ENCODE measurements at places on chromosomes 5 and 9. TPM values are rescaled to one million over a fixed set of nuclear protein-coding genes. Genes with fewer than 3 reads are reported as not detected.

GRCh38 chr5:157269761-157270272, 3.9 kb downstream of the CYFIP2 start:
- ATAC-seq = no peak

- no peak for ATAC-seq
These were observed 8.4 kb downstream of the FLT4 start for GRCh38 chr5:180640861-180641565.

DNA sequence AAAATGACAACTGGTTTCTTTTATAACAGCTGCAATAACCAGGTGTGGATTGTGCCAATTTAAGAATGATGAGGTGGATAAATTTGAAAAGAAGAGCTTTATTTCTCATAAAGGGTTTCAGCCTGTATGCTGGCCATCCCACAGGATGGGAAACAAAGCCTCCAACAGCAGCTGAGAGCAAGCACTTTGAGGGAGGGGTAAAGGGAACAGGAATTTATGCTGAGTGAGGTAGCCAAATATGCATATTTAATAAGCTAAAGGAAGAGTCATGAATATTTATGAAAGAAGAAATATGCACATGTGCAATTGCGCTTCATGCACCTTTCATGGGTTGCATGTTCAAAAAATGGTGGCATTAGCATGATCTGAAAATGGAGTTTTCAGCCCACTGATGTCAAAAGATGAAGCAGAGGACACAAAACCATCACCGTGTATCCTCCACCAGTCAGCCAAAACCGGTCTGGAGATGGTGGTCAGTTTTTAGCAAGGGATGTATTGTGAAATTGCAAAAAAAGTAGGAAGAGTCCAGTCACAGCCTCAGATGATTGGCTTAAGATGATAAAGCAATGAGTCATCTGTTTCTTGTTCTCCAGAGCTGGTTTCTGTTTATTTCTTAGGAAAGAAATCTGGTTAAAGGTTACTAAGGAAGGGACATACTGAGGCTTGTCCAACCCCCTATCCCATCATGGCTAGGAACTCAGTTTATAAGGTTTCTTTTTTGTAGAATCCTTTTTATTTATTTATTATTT, 47.9 kb downstream of the DEPDC1B start:
- ATAC-seq = no peak

DNA sequence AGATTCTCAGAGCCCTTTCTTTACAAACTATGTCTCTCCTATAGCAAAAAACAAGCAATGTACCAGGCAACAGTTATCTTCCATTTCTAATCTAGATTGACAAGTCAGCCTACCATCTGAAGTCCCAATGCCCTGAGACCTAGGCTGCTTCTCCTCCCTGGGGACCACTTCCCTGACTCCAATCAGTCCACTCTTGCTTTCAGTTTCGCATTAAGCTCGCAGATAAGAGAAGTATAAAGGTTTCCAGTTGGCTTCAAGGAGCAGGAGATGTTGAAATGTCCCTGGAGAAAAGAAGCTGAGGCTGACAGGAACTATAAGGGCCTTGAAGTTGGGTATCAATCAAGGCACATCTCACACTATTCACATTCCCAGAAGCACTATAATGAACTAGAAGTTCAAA, 32.3 kb downstream of the ERP44 start:
- no peak for ATAC-seq

DNA sequence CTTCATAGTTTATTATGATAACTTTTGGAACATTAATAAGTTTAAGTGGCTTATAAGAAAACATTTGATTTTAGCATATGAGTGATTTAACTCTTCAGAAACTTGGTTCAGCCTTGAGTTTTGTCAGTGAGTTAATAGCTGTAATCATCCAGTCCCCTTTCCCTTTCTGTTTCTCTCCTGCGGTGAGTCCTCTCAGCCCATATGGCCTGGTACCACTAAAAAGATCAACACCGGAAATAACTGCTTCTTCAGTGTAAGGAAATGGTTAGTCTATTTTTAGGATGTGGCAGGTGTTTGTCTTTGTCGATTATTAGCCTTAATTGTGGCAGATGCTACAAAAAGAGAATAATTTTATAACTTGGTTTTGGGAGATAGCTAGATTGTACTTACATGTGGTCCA, 120.2 kb upstream of the GRHPR start:
- ATAC-seq = peak; percentile 48

- ATAC-seq = no peak
These were observed 52.2 kb downstream of the SGCD start for GRCh38 chr5:156379206-156379605.

- no peak for ATAC-seq
These were observed 241.1 kb upstream of the ATP10B start for GRCh38 chr5:161093100-161093499.

Gene LRRTM2
- total RNA-seq = 0.20 TPM

Gene CTSV
- 5.7 TPM for total RNA-seq

Gene EPB41L4B
- 1.1 TPM for total RNA-seq
